ENCODE measurements at places on chromosomes 5 and 9.
A peak's percentile ranks its signal among the peaks of the same experiment; 100 is the strongest.

DNA sequence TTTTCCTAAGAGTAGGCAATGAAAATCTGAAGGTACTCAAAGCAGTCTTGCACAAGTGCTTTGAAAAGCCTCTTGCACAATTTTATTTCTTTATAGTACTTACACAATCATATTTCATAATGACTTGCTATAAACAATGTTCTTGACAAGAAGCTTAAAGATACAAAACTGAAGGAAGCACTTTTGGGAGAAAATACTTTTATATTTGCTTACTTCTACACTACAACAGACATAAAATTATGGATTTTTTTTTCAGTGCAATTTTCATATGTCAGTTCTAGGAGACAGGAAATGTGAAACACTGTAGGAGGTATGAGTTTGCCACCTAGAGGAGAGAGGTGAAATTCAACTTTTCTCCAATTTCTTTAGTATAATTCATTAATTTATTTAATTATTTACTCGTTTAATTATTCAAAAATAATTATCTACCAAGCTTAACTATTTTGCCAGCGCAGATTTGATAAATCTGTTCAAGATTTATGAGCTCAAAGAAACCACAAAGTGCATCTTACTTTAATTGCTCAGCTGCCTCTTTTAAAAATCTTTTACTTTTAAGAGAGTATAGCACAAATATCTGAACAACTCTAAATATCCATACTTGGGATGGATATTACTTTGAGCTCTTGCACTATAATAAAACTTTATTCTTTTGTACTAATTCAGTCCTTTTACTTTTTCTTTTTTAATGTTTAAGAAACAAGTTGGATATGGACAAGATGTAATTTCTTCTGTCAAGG is 29.0 kb upstream of the CDKN2B start:
- peak; percentile 53 for DNase-seq

GRCh38 chr9:123487944-123488548 is 132.0 kb downstream of the CRB2 start:
- DNase-seq, result no peak

DNA sequence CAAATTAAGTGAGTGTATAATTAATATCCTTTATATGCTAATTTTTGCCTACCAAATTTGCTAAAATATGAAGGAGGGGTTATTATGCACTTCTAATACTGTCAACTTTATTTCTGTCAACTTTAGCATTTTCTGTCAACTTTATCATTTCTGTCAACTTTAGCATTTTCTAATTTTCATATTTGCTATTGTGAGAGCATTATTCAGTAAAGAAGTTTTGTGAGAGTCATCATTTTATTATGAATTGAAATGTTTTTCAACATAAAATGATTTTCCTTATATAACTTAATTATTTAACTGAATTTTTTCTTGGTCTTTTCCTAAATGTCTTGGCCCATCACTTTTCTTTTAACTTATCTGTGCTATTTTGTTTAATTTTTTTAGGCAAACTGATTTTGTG is 58.2 kb downstream of the FBXO4 start:
- no peak for DNase-seq

DNA sequence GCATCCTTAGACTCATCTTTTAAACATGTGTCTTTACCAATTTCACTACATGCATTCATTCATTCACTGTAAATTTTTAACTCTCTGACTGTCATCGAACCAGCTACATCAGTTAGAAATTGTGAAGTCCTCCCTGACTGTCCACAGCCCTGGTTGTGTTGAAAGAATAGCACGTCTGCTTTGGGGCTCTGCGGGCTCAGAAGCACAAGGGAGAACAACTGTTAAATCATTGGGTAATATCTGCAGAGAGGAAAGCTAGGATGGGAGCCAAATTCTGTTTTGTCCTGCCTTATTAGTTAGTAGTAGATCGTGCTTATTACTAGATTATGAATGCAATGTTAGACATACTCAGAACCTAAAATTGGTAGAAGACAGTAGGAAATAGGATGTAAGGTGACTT is 26.3 kb upstream of the FAM120AOS start:
- DNase-seq, result no peak

GRCh38 chr5:759111-759751 is 25.3 kb downstream of the ZDHHC11B start:
- DNase-seq, result peak; percentile 84

Measured in CD4-positive, alpha-beta T cell treated with Interleukin-17A for 1 hour (primary cell).